ENCODE measurements at places on chromosomes 12 and 14.
A peak's percentile ranks its signal among the peaks of the same experiment; 100 is the strongest.

DNA sequence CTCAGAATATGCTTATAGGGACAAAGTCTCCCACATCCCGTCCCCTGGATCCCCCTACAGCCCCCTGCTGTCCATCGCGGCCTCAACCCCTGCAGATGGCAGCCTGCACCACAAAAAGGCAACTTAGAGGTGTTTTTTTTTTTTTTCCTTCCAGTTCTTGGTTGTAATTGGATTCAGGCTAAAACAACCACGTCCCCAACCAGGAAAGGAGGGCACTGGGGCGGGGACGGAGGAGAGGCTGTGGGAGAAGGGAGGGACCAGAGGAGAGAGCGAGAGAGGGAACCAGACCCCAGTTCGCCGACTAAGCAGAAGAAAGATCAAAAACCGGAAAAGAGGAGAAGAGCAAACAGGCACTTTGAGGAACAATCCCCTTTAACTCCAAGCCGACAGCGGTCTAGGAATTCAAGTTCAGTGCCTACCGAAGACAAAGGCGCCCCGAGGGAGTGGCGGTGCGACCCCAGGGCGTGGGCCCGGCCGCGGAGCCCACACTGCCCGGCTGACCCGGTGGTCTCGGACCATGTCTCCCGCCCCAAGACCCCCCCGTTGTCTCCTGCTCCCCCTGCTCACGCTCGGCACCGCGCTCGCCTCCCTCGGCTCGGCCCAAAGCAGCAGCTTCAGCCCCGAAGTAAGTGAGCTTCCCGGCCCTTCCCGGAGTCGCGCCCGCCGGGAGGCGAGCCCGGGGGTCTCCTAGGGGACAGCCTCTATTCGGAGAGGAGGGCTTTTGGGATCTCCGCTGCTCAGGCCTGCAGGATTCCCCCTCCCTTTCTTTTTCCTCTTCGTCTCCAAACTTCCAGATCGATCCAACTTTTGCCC, at the start of gene MMP14:
MMP14 (plus strand) TSS at position 285 of the 813 bp plus-strand sequence; CDS start at position 518, 233 bp downstream.
- no peak for DNase-seq

DNA sequence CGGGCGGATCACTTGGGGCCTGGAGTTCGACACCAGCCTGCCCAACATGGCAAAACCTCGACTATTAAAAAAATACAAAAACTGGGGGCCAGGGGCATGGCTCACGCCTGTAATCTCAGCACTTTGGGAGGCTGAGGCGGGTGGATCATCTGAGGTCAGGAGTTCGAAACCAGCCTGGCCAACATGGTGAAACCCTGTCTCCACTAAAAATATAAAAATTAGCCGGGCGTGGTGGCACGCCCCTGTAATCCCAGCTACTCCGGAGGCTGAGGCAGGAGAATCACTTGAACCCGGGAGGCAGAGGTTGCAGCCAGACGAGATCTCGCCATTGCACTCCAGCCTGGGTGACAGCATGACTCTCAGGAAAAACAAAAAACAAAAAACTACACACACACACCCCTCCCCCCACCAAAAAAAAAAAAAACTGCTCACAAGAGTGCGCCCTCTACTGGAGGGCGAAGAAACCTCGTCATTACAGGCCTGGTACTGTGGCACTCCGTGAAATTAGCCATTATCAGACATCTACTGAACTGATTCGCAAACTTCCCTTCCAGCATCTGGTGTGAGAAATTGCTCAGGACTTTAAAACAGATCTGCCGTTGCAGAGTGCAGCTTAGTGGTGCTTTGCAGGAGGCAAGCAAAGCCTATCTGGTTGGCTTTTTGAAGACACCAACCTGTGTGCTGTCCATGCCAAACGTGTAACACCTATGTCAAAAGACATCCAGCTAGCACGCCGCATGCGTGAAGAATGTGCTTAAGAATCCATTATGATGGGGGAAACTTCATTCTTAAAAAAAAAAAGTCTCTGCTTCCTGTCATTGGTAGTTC, 7.7 kb downstream of the PPP1R3E start:
- peak; percentile 41 for DNase-seq

DNA sequence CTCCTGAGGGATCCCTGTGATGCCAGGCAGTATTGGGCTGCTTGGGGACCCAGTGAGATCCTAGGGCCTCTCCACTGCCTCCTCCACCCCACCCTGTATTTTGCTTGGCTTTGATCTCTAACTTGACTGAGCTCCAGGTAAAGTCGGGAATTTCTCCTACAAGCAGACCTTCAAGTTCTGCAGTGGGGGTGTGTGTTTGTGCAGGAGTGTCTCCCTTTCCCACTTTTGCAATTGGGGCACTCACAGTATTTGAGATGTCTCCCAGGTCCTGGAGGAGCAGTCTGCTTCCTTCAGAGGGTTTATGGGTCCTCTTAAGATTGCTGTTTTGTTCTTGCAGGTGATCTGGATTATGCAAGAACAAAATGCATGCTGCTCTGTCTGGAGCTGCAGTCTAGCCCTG, 68.9 kb downstream of the ALG10B start:
- no peak for DNase-seq

DNA sequence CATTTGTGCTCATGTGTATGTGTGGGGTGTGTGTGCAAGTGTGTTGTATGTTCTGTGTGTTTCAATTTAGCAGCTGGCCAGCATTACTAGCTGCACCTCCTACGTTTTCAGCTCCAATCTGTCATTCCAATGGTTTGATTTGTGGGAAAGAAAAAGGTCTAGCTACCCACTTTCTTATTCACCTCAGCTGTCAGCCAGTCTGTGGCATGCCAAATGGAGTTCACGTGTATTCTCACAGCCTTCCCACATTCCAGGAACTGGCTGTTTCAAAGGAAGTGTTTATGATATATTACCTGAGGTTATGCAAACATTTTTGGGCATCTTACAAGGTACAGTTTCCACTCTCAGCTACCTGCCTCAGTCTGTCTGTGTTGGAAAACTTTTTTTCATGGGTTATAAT, 220.2 kb upstream of the CPNE8 start:
- no peak for DNase-seq

- DNase-seq: no peak
These were observed 16.2 kb downstream of the MVK start for GRCh38 chr12:109589691-109590245.

GRCh38 chr14:45705940-45706534, 453.0 kb upstream of the MIS18BP1 start:
- DNase-seq: no peak

GRCh38 chr12:111194703-111195051, 174.2 kb downstream of the PHETA1 start:
- no peak for DNase-seq

DNA sequence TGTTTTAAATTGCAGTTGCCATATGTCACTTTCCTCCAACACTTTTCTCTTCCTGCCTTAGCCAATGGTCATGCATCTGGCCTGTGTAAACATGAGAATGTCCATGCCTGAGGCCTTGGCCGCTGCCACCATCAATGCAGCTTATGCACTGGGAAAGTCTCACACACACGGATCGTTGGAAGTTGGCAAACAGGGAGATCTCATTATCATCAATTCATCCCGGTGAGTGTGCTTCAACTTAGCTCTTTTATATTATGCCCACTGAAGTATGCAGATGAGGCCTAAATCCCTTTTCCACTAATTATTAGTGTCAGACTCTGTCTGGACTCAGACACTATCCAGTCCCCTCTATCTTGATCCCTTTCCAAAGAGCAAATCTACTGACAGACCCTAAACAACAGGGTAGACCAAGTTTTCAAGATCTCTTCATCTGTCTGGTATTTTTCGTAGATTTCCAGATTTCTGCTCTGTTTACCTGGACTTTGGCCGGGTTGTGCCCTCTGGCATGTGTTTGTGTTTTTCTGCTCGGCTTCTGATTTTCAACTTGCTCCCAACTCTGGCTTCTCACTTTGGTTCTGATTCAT, 23.2 kb downstream of the AMDHD1 start:
- no peak for DNase-seq

DNA sequence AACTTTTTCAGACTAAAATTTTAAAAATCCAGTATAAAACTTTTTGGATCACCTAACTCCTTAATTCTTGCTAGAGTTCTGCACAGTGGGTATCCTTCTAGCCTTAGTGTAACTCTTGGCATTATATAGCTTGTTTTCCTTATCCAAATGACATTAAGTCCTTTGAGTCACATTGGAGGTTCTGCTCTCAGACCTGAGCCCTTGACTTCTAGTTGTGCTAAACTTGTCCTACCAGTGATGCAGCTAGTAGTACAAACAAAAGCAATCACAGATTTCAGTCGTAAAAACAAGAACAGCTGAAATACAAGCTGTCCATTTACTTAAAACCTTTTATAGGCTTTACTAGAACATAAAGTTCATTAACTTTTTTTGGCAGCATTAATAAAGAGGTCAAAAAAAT, 10.5 kb downstream of the ZBTB1 start:
- DNase-seq: no peak
